ENCODE measurements at places on chromosomes 13 and 19.

GRCh38 chr13:49561062-49561410, 24.3 kb downstream of the RCBTB1 start:
- no peak for DNase-seq

DNA sequence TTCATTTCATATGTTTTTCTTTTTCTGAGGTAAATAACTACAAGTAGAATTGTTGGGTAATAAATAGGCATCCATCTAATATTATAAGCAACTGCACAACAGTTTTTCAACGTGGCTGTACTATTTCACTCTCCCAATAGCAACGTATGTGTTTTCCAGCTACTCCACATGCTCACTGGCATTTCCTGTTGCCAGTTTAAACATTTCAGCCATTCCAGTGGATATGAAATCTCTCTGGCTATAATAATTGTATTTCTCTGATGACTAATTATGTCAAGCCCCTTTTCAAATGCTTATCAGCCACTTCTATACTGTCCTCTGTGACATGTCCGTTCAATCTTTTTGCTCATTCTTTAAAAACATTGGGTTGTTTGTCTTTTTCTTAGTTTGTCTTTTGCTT, 26.8 kb upstream of the ALOX5AP start:
- no peak for DNase-seq

- no peak for DNase-seq
These were observed 498.6 kb downstream of the EFNB2 start for GRCh38 chr13:106036870-106037269.

GRCh38 chr13:101065329-101065728, 351.0 kb downstream of the NALCN start:
- DNase-seq: no peak

DNA sequence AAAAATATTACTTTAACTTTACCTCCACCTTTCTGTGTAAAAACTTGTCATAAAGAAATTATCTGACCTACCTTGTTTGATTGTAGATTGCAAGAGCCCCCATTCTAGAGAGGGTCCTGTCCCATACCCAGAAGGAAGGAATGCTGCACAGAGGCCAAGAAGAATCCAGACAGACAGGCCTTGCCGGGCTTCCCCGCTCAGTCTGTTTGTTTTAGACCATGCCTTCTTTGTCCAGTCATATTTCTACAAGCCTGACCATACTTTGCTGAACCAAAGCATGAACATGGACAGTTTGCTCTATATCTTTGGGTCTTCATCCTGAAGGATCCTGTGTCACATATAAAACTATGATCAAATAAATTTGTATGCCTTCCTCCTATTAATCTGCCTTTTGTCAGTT, 95.8 kb upstream of the MYCBP2 start:
- DNase-seq: no peak

- no peak for DNase-seq
These were observed 8.5 kb downstream of the MLLT1 start for GRCh38 chr19:6271251-6271650.

DNA sequence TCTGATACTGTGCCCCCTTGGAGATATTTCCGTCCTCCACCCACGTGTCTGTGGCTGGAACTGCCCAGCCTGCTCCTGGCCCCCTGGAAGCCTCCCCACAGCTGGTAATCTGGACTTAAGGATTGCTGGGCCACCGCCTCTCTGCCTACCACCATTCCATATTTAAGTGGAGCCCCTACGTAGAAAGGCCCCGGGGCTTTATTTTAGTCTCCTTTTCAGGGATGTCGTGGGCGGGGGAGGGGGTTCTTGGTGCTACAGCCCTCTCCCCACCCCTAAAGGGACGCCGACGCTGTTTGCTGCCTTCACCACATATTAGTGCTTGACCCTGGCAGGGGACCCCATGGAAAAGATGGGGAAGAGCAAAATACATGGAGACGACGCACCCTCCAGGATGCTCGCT, 2.7 kb upstream of the NOP53 start:
- DNase-seq: no peak

DNA sequence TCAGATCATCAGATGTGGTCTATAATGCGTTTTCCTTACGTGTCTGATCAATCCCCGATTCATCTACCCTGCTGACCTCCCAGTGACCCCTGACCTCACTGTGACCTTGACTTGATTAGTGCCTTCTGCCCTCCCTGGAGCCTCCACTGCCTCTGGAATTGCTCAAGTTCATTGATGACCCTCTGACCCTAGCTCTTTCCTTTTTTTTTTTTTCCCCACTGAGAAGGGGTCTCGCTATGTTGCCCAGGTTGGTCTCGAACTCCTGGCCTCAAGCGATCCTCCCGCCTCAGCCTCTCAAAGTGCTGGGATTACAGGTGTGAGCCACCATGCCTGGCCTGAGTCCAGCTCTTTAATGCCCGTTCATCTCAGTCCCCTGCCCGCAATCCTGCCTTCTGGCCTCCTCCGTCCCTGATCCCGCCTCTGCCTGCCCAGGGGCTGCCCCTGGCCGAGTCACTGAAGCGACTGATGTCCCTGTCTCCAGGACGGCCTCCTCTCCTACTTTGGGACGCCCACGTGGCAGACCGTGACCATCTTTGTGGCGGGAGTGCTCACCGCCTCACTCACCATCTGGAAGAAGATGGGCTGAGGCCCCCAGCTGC, 4.0 kb upstream of the FTL start:
- no peak for DNase-seq

DNA sequence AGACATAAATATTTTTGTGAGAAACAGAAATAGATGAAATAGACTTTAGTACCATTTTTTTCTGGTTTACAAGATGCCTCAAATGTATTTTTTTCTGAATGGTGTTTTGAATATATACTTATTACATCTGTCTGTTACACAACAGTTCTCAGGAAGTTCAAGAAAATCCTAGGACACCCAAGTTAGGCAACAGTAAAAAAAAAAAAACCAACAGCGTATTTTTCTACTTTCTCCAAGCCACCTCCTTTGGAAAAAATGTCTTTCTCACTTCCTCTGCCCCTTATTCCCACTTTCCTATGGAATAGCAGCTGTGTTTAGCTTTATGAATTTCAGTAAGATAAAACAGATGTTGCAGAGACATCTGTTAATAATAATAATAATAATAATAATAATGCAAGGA, 489.6 kb upstream of the KLF12 start:
- DNase-seq: no peak

DNA sequence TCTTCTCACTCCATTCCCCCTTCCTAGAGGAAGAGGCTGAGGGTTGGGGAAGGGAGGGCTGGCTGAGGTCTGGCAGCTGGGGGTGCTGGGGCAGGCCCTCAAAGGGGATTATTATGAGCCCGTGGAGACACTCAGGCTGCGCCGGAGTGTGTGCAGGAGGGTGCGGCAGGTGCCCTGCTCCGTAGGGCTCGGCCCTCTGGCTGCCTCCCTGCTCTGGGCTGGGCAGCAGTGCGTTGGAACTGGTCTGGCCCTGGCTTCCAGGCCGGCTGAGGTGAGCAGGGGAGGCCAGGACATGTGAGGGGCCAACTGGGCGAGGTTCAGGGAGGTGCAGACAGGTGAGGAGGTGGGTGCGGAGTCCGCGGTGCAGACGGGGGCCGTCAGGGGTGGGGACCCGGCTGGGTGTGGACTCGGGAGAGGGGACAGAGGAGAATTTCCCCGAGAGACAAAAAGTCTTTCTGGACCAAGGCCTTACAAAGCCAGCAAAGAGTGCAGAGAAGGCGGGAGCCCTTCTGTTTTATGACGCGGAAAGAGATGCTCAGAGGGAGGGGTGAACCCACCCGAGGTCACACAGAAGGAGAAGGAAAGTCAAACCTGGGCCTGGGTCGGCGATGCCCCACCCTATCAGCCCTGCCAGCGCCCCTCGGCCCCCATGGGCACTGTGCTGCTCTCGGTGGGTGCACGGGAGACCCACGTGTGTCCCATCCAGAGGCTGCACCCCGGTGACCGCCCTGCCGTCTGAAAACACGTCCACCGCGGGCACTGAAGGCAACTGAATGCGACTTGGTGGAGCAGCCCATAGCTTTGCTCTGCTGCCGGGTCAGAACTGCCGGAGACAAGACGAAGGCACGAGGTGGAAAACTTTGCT, 31.0 kb downstream of the PIP5K1C start:
- DNase-seq: no peak

GRCh38 chr19:10639836-10640235, 14.3 kb upstream of the ILF3 start:
- DNase-seq: no peak

DNA sequence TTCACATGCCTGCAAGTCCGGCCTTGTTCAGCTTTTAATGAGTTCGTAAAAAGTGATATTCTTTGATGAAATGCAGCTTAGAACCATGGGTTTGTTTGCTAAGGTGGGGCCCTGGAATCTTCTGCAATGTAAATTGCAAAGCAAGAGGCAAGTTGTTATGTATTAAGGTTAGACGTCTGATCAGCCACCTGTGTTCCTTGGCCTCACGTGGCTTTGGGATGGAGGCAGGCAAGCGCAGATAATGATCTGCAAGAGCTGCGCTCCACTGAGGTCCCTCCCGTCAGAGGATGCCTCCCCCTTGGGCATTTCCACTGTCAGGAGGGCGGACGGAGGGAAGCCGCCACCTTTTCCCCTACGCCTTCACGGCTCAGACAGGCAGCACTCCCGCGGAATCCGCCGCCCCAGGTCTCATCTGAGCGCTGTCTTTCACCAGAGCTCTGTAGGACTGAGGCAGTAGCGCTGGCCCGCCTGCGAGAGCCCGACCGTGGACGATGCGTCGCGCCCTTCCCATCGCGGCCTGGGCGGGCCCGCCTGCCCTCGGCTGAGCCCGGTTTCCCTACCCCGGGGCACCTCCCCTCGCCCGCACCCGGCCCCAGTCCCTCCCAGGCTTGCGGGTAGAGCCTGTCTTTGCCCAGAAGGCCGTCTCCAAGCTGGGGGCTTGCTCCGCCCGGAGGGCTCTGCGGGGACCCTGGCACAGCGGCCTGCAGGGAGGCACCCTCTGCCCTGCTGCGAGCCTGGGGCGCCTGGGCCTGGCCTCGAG, 110.9 kb downstream of the CRYL1 start:
- DNase-seq: no peak

GRCh38 chr19:5200844-5201243, 139.8 kb downstream of the PTPRS start:
- DNase-seq: no peak

DNA sequence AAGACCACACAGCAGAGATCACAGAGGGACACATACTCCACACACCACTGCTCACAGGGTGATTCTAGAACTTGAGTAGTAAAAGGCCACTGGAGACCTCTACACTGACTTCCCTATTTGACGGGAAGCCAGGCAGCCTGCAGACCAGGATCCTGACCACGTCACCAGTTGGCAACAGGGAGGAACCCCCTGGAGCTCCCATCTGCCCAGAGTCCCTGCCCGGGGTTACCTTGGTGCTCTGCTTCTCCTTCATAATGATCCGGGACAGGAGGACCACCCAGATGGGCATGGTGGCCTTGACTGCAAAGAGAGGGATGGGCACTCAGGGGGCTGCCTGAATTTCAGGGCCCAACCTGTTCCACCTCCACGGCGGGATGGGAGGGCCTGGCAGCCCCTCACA, 932 bp downstream of the SLC35E1 start:
- DNase-seq: no peak

DNA sequence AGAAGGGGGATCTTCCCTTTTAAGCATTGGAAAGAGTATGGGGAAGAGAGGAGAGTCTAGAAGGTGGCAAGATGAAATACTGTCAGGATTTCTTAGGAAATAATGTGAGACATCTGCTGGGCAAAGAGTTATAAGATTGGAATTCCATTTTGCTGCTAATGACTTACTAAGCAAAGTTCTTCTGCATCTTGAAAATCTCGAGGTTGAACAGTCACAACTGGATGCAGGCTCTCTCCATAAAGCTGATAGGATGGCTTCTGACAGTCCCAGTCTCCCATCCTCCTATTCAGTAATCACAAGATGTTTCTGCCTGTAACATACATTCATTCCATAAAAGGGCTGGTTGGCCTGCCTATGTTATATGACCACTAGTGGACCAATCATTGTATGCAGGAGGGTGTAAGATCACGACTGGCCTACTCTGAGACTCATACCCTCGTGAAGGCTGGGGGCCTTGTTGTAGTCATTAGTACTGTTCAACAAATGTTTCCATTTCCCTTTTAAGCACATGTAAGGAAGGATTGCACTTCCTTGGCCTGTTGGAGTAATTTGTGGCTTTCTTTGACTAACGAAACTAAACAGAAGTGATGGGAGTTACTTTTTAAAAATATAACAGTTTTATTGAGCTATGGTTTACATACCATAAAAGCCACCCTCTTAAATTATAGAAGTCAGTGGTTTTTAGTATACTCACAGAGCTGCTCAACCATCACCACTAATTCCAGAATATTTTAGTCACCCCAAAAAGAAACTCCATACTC, 45.0 kb upstream of the TDRD3 start:
- DNase-seq: no peak

All from activated CD4-positive, alpha-beta T cell treated with anti-CD3 and anti-CD28 coated beads, Interleukin-2, amount 50 U/mL, for 16 hours (primary cell).